ENCODE measurements at places on chromosomes 12 and 14.

DNA sequence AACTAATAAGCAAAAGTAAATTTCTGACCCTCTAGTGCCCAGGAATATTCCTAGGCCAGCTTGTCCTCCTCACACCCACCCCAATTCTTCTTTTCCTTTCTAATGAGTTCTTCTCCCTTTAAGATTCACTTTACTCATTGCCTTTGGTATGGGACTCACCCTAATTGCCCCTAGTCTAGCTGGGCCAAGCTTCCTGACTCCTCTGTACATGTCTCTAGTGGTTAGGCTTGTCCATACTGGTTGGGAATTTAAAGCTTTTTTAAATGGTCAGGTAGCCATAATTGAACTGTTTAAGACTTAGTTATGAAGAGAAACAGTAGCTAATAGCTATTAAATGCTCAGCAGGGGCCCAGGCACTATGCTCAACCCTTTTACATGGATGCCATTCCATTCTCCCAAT, 248.2 kb downstream of the C12orf42 start:
- no peak for DNase-seq

- DNase-seq: no peak
Observed at GRCh38 chr14:68968051-68968450, 11.1 kb downstream of the ACTN1 start.

GRCh38 chr14:99686557-99687283, 2.6 kb downstream of the CYP46A1 start:
- DNase-seq: no peak

DNA sequence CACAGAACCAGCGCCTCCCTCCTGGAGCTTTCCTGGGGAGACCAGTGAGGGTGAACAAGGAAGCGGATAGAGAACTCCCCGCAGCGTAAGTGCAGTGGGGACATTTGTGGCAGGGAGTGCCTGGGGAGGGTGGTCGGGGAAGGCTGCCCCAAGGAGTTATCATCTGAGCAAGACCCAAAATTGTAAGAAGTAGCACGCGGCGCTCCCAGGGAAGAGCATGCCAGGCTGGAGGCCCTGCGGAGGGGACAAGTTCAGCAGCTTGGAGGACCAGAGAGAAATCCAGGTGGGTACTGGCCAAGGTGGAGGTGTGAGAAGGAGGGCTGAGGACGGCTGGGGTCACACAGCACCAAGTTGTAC, 46.2 kb upstream of the RIMBP2 start:
- no peak for DNase-seq

DNA sequence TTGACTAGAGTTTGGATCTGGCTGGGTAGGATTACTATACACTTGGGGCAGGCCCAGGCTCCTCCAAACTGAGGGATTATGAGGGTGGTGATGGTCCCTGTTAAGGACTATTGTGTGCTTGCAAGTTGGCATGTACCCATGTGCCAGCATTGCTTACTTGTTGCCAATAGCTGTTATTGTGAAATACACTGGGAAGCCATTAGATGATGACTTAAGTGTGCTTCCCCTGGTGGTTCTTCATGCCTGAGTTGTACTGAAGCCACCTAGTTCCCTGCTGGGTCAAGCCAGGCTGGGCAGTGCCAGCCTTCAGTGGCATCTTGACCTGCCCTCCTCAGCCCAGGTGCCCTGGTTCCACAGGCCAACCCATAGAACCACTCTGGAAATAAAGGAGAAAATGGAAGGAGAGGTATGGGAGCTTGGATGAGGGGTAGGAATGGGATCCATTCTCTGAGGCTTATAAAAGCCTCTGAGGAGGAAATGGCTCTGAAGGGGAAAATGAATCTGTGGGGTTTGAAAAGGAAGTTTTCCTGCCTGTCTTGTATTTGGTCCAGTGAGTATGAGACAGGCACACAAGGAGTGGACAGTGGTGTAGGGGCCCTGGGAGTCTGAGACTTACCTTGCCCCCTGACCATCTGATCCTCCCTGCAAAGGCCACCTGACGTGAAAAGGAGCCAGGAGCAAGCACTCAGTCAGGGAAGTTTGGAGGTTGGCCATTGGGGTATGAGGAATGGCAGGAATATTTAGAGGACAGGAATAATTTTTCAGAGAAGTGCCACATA, 724 bp downstream of the LTB4R start:
- no peak for DNase-seq

DNA sequence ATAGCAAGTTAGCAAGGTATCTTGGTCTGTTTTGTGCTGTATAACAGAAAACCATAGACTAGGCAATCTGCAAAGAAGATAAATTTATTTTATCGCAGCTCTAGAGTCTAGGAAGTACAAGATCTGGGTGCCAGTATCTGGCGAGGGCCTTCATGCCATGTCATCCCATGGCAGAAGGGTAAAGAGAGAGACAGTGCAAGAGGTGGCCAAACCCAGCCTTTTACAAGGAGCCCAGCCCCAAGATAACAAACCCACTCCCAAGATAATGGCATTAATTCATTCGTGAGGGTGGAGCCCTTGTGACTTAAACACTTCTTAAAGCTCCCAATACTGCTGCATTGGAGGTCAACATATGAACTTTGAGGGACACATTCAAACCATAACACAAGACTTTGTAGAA, 16.9 kb downstream of the RPS29 start:
- DNase-seq: no peak

- DNase-seq: no peak
Observed at GRCh38 chr14:64209444-64210131, 84.6 kb downstream of the ESR2 start.

- DNase-seq: no peak
Observed at GRCh38 chr14:45716572-45716971, 463.6 kb upstream of the MIS18BP1 start.

DNA sequence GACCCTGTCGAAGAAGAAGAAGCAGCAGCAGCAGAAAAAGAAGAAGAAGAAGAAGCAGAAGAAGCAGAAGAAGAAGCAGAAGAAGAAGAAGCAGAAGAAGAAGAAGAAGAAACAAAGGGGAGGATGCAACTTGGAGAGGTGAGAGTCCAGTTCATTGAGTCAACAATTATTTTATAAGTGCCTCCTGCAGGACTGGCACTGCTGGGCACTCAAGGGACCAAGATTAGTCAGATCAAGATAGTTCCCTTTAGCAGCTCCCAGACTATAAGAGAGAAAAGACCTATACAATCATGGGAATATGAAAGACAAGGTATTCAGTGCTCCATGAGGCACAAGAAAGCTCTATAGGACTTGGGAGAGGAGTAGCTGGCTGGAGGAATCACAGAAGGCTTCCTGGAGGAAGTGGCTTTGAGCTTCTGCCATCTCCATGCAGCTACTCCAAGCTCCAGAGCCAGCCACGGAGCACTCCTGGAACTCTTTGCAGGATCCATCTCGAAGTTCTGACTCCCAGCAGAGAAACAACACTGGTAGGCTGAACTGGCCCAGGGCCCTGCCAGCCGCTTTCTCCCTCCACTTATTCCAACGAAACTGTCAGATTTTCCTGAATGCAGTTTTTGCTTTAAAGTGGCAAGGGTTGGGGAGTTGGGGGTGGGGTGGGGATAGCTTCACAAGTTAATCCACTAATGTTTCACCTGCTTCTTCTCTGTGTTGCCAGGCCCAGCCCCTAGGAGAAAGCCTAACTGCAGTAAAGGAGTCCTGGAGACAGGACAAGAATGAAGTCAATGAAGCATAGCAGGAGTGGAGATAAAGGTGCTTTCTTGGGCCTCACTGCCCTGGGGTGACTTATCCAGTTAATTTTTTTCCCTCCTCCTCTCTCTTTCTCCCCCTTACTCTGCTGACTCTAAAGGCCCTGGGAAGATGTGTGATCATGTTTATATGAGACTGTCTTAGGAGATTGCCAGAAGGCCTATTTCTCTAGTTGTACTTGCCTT, 140.1 kb upstream of the PARP11 start:
- DNase-seq: no peak

DNA sequence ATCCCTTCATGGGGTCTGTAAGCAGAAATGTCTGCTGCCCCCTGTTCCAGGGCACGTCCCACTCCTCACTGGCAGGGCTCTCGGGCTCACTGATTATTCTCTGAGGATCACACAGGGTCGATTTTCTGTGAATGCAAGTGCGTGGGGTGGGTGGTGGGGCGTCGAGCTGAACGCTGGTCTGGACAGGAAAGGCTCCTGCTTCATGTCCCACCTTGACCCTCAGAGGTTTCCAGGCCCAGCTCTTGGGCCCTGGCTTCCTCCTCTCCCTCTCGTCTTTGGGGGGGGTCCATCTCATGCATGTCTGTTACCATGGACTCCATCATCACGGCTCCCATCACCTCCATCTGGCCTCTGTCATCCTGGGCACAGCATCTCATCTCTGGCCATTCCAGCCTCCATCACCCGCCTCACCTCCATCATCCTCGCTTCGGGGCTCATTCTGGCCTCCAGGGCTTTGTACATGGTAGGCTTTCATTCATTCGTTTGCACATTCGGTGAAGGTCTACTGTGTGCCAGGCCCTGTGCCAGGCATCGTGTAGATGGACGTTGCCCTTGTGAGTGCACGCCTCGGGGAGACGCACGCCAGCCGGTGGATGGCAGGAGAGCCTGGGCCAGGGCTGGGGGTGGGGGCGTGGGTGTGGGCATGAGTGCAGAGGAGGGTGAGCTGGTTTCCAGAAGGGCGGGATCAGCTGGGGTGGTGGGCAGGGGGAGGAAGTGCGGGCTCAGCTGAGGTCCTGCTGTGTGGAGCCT, 34.7 kb downstream of the RTL1 start:
- DNase-seq: no peak

DNA sequence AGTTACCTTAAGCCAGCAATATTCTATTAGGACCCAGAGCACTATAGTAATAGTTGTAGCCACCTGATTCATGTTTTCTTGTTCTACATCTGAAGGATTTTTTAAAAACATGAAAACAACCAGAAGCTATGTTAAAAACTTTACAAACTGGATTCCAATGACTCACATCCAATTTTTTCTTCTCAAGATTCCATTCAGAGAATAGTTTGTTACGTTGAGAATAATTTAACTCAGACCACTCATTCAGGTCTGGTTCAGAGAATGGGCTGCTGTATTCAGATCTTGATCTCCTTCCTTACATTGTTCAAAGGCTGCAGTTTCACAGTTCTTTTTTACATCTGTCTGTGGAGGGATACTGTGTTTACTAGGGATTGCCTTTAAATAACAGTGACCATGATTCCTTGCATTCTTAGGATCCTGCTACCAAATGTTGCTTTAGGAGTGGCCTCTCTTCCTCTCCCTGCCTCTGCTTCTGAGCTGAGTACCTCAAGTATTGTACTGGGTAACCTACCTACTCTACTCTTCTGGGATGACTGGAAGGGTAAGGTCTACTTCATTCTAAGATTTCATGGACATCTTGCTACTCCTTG, 448.0 kb upstream of the FBXO33 start:
- DNase-seq: no peak

GRCh38 chr12:118958520-118958919, 22.8 kb upstream of the SRRM4 start:
- no peak for DNase-seq
